IPS DF 19.7 (cell line): ENCODE measurements at places on chromosomes 6 and 20.

DNA sequence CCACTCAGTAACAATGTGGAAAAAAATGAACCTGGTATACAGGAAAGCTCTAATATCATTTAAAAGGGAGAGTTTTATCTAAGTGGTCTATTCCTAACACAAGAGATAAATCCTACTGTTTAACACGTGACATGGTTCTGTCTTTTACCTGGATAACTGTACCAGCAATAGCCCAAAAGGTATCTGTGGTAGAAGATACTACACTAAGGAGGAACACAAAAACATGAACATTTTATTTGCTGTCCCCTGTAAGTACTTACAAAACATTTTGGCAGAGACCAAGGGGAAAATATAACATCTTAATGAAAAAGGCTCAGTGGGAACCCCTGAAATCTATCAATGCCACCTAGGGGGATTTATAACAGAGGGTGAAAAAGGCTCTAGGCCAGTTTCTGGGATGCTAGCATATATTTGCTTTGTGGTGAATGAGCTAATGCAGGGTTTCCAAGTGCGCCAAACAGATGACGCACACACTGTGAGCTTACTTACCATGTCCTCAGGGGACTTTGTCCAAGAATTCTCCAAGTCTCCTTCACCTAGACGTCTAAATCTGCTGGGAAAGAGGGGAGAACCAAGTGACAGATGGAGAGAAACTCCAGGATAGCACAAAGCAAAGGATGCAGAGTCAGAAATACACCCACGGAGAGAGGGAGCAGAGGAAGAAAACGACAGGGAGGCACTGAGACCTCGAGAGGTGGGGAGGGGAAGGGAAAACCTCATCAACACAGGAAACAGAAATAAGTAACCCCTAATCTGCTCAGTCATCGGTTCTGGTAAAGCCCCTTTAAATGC lies 147.9 kb upstream of the PRND start:
- DNase-seq, result no peak

DNA sequence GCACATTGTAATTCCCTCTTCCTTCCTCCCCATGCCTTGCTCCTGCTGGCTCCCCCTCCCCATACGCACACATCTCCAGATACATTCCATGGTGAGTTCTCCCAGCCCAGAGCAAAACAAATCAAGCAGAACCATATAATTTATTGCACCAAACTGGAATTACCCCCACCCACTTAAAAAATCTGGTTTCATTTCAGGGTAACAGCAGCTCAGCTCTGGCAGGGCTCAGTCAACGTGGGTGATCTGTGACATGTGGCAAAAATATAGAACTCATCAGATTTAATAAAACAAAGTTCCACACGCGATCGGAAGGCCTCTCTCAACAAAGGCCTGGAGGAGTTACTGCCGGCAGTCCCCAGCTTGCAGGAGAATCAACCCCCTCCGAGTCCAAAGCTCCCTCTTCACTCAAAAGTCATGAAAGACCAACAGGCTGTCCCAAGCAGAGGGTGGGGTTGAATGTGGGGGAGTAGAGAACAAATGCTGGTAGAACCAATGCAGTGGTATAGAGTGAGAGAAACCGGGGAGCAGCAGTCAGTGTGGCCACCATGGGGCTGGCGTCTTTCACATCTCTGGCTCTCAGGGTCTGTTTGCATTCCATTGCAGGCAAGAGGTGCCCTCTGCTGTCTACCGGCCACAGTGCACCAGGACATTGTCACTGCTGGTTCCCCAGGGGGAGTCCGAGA lies 323.3 kb upstream of the NT5E start:
- DNase-seq, result peak; percentile 45

GRCh38 chr6:161429921-161430490 lies 156.1 kb upstream of the AGPAT4 start:
- DNase-seq, result no peak

DNA sequence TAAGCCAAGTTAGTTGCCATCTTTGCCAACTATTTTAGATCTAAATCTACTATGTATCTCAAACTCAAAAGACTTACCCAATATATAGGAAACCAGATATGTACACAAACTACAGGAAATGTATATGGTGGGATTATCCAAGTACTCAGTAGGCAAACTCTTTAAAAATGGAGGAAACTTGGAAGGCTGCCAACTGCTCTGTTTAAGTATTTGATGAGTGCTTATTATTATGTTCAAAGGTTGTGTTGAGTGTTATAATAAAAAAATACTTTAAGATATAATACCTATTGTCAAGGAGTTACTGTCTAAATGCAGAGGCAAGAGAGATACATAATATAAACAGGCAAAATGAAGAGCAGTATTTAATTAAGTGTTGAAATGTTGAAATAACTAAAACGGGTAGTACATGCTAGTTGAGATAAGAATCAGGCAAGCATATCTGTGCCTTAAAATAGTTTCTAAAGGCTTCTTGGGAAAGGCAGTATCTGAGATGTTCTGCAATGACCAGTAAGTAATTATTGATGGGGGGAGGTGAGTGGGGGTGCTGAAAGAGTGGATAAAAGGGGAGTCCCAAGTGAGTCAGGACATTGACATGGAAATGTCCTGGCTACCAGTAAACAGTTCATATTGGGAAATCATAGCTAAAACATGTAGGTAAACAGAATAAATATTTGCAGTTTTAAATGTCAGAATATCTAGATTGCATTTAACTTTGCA lies 6.5 kb upstream of the DST start:
- no peak for DNase-seq

DNA sequence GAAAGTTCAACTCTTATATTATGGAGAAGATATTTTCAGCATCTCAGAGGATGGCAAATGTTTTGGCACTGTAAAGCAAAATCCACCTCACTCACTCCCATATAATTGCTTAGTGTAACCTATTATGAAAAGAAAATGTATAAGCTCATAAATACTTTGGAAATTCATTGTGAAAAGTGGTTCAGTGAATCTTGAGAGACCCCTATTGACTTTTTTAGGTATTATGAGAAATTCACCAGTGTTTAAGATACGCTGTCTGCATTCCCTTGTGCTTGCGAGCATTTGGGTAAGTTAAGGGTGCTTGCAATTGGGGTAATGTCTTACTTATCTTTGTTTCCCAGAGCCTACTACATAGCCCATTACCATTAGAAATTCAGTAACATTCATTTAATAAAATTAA lies 66.3 kb upstream of the BMP5 start:
- DNase-seq, result no peak

- DNase-seq, result no peak
Observed at GRCh38 chr6:104162036-104162669, 697.6 kb downstream of the HACE1 start.

- DNase-seq, result no peak
Observed at GRCh38 chr6:134447883-134448387, 130.0 kb upstream of the SGK1 start.

DNA sequence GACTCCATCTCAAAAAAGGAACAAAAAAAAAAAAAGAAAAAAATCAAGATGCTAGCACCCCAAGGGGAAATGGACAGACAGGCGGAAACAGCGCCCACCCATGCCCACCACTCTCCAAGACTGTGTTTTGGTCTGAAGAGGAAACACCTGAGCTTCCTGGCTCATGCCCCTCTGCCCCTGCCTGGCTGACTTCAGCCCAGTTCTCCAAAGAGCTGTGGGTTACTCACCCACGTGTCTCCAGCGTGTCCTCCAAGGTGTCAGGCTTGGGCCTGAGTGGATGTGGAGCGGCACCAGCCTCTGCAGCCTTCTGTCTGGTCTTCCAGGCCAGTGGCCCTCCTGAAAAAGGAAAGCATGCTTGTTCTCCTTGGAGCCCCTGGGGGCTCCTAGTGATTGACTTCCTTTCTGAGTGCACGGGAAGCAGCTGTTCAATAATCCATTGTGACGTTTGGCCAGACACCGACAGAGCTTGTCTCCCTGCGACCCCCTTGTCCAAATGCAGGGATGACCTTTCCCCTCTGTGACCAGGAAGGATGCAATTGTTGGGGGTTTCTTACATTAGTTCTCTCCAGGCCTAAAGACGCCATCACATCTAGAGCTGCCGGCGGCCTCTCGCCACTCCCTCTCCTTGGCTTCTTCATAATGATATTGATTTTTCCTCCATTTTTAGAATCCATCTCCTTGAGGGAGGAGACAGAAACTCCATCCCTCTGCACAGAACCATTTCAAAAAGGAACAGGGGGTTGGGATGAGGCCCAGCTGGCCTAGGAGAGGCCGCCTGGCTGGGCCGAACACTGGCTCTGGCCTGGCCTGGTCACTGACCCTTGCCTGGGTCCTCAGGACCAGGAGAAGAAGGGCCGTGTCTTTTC lies 58.4 kb downstream of the ADNP start:
- DNase-seq, result no peak

GRCh38 chr6:169227116-169227515 lies 26.5 kb downstream of the THBS2 start:
- DNase-seq, result no peak

- DNase-seq, result no peak
Observed at GRCh38 chr6:30172681-30173080, 9.3 kb downstream of the TRIM15 start.

GRCh38 chr6:89353702-89354392 lies 1.3 kb upstream of the UBE2J1 start:
- no peak for DNase-seq

DNA sequence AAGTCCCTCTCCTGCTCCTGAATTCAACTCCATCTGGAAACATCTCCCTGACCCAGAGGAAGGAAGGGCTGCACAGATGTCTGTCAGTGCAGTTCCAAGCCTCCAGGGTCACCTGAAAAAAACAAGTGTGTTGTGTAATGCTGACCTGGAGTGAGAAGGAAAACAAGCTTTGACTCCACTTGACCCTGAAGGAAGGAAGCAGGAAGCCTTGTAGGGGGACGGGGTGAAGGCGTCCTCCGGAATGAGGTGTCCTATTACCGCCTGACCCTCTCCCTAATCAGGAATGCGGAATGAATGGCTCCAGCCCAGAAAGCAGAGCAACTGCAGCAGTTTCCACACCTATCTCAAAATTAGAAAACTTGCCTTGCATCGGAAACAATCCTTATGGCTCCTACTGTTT lies 13.9 kb upstream of the ADGRF5 start:
- peak; percentile 52 for DNase-seq

DNA sequence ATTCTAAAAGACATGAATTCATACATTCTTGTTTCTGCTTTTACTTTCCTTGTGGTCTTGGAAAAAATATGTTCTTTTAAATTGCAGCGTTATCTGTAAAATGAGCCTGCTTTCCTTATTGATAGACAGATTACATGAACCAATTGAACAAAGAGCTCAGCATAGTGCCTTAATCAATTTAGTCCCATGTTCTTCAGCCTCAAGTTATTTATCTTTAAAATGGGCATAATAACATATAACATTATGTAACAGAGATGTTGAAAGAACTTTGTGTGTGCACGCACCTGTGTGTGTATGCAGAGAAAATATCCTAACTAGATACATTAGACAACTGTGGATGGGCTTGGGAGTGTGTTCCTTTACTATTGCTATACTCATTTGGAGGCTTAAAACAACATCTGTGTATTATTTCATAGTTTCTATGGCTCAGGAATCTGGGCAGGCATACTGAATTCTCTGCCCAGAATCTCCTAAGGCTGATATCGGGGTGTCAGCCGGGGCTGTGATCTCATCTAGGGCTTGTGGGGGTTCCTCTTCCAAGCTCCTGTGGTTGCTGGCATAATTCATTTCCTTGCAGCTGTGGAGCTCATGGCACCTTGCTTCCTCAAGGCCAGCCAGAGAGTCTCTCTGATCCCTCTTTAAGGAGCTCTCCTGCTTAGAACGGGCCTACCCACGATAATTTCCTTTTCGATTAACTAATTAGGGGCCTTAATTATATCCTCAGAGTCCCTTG lies 194.1 kb downstream of the ARID1B start:
- no peak for DNase-seq

GRCh38 chr6:40535819-40536380 lies 51.3 kb downstream of the LRFN2 start:
- DNase-seq, result no peak

DNA sequence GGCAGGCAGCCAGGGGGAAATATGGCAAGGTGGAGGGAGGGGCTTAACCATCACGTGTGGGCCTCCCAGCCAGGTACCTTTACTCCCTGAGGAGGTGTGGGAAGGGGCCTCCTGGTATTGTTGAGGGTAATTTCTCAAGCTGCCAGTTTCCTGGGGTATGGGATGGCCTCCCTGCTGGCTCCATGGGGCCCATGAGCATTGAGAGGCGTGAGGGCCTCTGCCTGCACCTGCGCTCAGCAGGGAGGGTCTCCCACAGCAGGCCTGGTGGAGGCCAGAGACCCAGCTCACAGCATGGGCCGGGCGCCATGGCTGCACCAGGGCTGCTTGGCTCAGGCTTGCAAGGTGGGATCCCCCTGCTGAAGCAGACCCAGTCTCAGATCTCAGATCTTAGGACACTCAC lies 113.0 kb downstream of the GRM4 start:
- DNase-seq, result no peak

- DNase-seq, result no peak
Observed at GRCh38 chr6:33252759-33253158, 18.9 kb downstream of the VPS52 start.

DNA sequence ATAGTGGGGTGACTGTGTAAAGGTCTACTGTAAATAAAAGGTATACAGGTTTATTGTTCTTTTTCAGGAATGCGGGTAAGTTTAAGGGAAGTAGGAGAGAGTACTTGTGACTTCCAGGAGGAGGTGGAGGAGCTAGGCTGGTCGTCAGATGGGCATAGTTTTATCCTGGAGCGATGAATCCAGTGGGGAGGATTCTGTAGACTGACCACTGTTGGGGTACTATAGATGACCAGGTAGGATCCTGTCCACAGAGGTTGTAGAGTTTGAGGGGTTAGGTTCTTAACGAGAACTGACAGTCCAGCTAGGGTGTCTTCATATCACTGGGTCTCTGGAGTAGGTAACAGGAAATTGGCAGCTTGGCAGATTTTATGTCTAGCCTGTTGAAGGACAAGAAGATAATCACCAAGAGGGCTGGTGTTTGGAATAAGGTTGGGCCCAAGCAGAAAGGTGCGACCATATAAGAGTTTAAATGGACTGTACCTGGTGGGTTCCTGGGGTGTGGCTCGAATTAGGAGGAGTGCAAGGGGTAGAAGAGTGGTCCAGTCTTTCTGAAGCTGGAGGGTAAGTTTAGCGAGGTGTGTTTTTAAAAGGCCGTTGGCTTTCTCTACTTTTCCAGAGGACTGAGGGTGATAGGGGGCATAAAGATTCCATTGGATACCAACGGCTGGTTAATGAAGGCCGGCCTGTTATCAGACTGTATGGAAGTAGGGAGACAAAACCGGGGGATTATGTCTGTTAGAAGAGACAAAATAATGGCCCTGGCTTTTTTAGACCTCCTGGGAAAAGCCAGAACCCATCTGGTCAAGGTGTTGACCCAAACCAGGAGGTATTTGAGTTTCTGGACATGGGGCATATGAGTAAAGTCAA lies 751.3 kb upstream of the ADGRB3 start:
- DNase-seq, result no peak
